ENCODE measurements at places on chromosomes 4 and X.

DNA sequence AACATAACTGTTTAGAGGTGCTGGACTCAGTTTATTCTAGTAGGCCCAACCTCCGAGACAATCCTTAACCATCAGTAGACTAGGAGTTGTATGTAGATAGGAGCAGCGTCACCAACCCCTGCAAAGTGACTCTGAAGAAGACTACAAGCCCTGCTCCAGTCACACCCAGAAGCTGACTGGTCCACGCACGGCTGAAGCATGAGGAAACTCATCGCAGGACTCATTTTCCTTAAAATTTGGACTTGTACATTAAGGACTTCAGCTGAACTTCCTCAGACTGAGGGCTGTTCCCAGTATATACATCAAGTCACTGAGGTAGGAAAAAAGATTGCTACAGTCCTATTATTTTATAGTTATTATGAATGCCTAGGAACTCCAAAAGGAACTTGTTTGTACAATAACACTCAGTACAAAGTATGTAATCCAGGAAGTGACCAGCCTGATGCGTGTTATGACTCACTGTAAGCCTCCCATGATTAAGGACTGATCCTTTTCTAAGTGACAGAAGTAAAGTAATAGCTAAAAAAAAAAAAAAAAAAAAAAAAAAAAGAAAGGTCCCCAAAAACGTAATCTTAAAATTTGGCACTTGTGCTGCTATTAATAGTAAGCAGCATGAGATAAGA lies 41.6 kb upstream of the UGT2B7 start:
- DNase-seq: no peak

DNA sequence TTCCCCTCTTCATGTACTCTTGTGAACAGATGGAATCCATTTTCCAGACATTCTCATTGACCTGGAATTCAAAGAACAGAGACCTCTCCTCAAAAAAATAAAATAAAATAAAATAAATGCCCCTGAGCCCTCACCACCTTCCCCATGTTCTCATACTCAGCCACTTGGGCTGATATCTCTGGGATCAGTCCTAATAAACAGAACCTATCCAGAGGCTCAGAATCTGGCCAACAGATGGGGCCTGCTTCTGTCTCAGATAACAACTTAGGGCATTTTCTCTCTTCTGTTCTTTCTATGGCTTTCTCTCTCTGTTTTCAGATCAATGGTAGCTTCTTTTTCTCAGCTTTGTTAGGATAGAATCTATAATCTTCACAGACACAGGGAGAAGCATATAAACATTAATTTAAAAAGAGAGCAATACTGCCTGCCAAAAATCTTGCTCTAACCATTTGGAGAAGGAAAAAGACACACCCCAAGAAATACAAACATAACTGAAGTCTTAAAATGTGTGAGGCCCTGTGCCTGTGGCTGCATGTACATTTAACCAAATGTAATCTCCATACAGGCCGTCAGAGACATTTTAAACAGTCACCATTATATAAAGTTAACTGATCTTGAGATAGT lies 907.1 kb downstream of the FAT4 start:
- DNase-seq: no peak

GRCh38 chr4:86921608-86922252 lies 13.1 kb upstream of the AFF1 start:
- DNase-seq: no peak

DNA sequence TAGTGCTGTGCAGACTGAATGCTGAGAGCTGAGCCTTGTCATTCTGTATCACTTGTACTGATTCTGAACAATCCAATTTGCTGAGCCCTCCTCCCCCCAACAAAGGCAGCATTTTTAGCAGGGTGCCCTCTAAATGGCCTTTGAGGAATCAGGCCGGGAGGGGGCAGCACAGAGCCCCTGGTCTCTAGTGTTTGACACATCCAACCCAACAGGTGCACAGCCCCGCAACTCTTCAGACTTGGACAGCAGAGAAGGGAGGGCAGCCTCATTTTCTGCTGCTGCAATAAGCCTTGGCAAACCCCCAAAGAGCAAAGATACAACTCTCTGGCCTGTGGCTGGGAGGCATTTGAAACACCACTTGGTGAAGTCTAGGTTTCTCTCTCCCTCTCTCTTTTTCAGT lies 3.4 kb downstream of the ATP1B4 start:
- peak; percentile 53 for DNase-seq

- DNase-seq: no peak
Measured at GRCh38 chr4:188463909-188464308, 324.7 kb downstream of the TRIML1 start.

GRCh38 chrX:115592997-115593734 lies 32.2 kb downstream of the PLS3 start:
- no peak for DNase-seq

DNA sequence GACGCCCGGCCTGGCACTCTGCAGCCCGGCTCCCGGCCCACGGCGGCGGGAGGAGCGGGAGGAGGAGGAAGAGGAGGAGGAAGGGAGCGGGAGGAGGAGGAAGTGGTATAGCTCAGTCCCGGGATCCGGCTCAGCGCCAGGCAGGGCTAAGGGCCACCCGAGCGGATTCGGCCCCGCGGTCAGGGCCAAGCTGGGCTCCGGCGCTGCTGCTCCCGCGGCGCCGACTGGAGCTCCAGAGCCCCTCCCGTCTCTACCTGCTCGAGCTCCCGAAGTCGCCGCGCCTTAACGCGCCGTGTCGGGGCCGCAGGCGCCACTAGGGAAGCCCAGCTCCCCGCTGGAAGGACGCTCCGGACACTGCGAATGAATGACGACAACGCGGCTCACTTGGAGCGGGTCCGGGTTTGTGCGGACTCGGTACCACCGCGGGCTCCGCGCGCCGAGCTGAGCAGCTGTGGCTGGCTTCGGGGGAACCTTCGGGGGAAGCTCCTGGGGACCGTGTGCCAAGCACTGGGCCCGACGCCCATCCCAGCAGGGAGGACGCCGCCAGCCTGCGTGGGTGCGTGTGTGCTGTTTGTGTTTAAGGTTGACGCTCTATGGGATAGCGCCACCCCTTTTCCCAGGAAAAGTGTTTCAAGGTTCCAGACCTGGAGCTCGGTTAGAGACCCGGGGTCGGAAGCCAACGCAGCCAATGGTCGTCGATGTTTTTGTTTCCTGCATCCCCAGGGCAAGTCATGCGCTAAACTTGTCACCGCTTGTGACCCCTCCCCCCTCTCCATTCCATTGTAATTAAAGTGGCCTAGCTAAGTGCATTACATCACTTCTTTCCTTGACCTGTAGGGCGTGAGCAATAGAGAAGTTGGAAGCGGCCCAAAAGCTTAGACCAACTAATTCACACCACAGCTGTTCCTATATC lies at the start of gene TBC1D9:
Gene TBC1D9 (minus strand): TSS at position 67 of the 913 bp plus-strand sequence. CDS start 340 bp downstream, outside the sequence.
- DNase-seq: peak; percentile 89

DNA sequence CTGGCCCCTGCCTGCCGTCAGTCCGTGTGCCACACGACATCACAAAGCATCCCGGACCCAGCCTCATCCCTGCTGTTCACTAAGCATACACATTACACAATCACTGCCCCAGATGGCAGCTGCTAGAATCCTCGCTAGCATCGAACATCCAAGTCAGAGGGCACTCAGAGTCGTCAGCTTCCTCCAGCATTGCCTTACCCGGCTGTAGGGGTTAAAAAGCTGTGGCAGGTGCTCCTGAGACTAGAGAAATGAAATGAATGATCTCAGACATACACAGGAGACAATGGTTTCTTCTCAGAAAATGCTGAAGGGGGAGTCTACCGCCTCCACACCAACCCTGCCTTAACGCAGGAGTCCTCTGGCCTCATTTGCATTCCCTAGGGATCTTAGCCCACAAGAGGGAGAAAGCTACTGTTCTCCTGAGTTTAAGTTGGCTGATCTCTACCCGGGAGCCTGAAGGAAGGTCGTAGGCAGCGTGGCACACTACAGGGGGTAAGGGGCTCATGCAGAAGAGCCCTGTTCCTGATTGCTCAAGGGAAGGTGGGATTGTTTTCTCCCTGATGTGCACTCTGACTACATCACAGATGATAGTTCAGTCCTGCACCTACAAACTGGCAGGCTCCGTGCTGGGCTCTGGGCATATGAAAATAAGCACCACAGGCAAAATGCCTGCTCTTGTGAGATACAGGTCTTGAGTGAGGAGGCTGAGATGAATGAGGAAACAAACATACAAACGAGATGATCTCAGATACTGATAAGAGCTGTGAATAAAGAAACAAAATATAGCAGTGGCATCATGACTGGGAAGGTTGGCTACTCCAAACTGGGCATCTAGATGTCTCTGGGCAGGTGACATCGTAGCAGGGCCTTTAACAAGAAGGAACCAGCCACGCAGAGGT lies 2.6 kb upstream of the KIAA0232 start:
- DNase-seq: no peak
